ENCODE measurements at places on chromosomes 6 and 20.

- no peak for DNase-seq
Observed at GRCh38 chr6:125823180-125823579, 32.4 kb downstream of the NCOA7 start.

DNA sequence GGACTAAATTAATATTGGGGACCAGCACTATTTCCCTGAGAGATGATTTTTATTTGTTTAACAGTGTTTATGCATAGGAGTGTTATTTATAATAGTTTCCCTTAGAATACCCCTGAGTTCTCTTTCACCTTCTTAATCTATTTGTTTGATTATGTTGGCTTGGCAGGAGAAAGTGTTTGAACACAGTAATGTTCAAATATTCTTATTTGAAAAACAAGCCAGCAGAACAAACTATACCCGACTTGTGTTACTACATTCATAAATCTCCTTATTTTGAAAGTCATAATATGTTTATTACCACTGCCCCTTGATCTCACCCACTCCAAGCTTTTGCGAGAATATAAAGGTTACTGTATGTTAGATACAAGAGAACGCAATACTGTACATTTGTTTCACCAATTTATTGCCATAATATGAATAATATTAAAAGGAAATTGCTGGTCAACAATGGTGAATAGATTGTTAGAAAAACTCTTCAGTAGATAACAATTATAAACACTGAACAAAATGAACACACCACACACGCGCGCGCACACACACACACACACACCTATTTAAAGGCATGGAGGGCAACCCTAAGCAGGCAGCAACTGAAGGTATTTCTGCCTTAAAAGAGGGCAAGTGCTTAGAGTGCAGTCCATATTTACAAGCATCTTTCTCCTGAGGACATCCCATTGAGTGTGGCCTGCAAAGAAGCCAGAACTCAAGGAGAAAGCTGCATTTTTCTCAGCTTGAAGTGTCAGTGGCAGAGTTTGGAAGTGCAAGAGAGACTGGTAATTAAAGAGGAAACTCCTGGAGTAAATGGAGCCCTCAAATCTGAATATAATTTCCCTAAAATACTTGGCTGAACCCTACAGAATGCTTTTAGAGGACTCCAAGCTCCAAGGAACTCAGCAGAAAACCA is 279.4 kb upstream of the MAN1A1 start:
- DNase-seq, result no peak

DNA sequence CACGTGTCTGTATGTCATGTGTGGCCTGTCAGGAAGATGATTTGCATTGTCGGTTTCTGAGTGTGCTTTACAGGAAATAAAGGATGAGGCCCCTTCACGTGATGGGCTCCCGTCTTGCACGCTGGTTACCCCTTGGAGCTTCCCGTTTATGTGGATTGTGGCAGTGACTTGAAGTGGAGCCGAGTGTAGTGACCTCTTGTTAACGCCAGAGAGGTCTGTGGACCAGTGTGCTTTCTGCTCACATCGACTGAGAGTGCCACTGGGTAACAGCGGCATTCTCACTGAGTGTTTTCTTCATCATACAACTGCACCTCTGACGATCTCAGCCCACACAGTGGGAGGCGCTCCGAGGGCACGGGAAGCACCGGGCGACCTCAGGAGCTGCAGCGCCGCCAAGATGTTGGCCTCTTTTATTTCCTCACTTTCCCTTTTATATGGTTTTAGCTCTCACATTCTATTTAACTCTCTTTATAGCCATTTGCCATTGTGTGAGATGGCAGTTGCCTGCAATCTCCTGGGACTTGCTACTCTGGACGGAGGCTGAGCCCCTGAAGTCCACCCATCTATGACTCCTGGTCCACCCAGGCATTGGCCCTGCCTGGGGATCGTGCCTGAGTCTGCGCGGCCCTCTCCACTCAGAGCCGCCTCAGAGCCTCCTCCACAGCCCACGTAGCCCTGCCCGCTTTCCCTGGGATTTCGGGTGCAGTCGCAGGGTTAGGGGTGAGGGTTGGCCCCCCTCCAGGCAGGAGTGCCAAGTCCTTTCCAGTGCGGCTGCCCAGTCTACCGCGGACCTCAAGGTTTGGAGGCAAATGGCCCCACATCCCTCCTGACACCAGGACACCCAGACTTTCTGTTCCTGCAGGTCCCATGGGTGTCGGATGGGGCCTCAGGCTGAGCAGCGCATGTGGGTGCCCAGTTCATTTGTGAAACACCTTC is 238.9 kb downstream of the ERMARD start:
- no peak for DNase-seq

- DNase-seq, result no peak
Observed at GRCh38 chr6:13787137-13787536, 27.2 kb downstream of the MCUR1 start.

GRCh38 chr6:104640150-104640700 is 219.5 kb downstream of the HACE1 start:
- no peak for DNase-seq

- DNase-seq, result no peak
Observed at GRCh38 chr6:140857739-140858380, 1274.9 kb upstream of the GJE1 start.

GRCh38 chr6:14288910-14289309 is 171.3 kb downstream of the CD83 start:
- no peak for DNase-seq

DNA sequence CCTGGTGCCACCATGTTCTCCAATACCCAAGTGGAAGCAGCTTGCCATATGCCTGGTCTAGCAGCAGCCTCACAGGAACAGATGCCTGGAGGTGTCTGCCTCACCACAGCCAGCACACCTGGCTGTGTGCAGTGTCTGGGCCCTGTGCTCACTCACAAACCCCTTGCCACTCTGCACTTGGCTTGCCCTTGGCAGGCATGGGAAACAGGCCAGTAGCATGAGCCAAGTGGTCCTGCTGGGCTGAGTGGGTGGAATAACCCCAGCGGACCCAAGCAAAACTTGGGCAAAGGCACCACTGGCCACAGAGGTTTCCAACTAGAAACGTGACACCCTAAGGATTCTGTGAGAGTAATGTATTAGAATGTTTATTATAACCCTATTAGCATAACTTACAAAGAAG is 600.5 kb upstream of the GJE1 start:
- DNase-seq, result no peak

- no peak for DNase-seq
Observed at GRCh38 chr6:50610562-50610961, 102.8 kb upstream of the TFAP2D start.

DNA sequence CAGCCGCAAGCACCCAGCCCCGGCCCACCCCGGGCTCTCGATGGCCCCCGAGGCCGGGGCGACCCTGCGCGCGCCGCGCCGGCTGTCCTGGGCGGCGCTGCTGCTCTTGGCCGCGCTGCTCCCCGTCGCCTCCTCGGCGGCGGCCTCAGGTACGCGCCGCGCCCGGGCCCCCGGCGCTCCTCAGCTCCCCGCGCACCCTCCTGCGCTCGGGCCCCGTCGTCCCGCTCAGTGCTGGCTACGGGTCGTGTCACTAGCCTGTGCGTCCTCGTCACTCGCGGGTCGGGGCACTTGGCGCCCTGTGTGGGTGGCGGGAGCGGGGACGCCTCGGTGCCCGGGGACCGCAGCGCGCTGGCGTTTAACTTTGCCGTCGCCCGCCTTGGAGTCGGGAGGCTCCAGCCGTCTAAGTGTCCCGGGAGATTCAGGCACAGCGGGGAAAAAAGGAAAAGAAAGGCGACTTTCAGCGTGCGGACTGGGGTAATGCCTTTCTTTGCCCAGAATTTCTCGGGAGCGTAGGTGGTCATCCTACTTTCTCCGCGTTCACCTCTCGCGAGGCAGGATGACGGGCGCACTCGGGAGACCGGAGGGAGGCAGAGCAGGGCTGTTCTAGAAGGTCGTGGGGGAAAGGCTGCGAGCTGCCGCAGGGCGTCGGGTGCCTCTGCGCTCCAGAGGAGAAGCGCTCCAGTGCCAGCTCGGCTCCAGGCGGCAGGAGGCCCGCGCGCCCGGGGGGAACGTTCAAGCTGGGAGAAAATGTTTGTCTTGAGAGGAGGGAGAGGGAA is 545 bp downstream of the FNDC1 start:
- DNase-seq, result no peak

- no peak for DNase-seq
Observed at GRCh38 chr6:148968771-148969602, 222.2 kb downstream of the UST start.

DNA sequence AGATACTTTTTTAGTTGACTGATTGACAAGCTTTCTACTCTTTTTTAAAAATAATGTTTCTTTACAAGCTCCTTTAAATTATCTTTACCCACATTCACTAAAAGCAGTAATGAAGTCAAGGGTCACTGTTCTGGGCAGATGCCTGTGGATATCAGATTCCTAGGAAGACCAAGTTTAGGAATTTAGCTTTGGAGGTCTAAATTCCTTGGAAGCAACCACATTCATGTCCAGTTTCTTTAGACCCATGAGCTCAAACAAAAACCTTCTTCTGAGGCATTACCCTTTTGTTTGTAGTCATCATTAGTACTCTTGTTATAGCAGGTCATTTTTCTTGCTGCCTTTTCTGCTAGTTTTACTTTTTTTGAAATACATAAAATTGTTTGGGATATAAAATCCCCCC is 462.9 kb upstream of the JAG1 start:
- DNase-seq, result no peak

- no peak for DNase-seq
Observed at GRCh38 chr6:41675176-41675775, 37.0 kb downstream of the MDFI start.

- DNase-seq, result no peak
Observed at GRCh38 chr6:35968821-35969220, 47.9 kb upstream of the SRPK1 start.

DNA sequence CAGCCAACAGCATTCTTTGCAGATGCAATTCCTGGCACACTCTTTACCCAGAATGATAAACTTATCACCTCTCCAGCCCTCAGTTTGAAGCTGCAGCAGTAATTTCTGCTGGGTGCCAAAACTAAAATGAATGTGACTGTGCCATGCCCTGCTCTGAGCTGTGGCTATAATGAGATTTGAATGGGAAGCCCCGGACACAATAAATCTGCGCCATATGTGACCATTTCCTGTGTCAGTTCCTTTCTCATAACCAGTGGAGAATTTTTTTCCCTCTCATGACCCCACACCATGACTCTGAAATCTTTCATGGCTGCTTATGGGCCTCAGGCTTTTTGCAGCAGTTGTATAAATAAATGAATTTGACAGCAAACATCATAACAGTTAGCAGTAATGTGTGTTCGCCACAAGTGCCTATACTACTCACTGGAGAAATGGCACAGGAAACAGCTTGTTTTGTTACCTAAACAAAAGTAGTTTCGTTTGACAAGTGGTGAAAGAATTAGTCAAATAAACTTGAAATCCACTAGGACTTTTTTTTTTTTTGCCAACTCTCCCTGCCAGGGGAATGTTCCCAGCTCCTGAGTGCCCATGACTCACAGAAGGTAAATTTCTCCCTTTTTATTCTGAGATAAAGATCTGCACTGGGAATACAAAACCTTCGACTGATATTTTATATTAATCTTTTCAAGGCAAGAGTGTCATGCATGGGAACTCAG is 408.4 kb downstream of the PKHD1 start:
- no peak for DNase-seq

DNA sequence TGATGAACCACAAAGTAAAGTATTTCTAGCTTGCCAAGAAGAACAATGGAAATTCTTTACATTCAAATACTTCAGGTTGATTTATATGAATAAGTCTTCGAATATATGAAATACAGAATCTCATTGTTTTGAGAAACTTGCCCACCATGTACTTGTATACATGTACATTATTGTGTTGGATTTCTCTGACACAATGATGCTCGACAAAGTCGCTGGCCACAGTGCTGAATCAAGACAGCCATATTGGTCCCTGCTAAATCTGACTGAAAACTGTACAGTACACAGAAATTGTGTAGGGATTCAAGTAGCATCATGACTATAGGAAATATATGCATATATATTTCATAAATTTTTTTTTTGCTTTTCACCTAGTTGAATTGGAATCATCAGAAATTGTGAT is 13.1 kb upstream of the LIN28B start:
- DNase-seq, result no peak

GRCh38 chr6:99132026-99132635 is 184.4 kb upstream of the FBXL4 start:
- no peak for DNase-seq

DNA sequence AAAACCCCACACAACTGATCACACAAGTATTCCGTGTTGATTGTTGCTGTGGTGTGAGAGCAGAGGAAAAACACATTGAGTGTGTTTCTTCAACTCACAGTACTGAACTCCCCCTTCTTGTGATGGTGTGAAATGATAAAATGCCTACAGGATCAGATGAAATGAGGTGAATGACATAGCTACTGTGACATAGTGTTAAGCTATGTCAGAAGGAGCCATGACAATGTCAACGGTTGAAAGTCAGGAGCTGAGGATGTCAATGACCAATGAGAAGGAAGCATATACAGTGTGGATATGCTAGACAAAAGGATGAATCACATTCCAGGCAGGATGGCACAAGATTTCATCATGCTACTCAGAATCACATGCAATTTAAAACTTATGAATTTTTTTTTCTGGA is 38.8 kb downstream of the WASF1 start:
- DNase-seq, result no peak

- DNase-seq, result no peak
Observed at GRCh38 chr20:36493051-36493800, 48.1 kb upstream of the MYL9 start.

GRCh38 chr6:149897015-149897697 is 757 bp downstream of the RAET1E start:
- DNase-seq, result no peak

- peak; percentile 66 for DNase-seq
Observed at GRCh38 chr6:143060806-143061596, at the start of gene AIG1. AIG1 (plus strand) TSS chr6:143060889; CDS start chr6:143060926, 37 bp downstream.

GRCh38 chr20:44858606-44859360 is 26.7 kb upstream of the YWHAB start:
- DNase-seq, result no peak

- DNase-seq, result no peak
Observed at GRCh38 chr6:108361312-108361932, 66.6 kb downstream of the AFG1L start.

- peak; percentile 40 for DNase-seq
Observed at GRCh38 chr6:3455569-3456394, 1.1 kb downstream of the SLC22A23 start.

Data from anterior cingulate cortex (tissue), 58 donors.